ENCODE measurements at places on chromosomes 2 and 18. TPM values are rescaled to one million over a fixed set of nuclear protein-coding genes. Genes with fewer than 3 reads are reported as not detected.

Gene ARL4C
- total RNA-seq = 1.8 TPM

Gene SLC14A1
- not detected for total RNA-seq

Gene CEP192
- total RNA-seq = 27.8 TPM

Gene RBM45
- 20.9 TPM for total RNA-seq

Gene FAM98A
- total RNA-seq = 18.6 TPM

Gene IL1RL1
- under 0.01 TPM for total RNA-seq

Gene ABHD3
- 4.3 TPM for total RNA-seq

Gene ARMC9
- total RNA-seq = 4.8 TPM

Gene ARHGAP28
- total RNA-seq = 1.1 TPM

Gene REG1B
- not detected for total RNA-seq

Gene DOK6
- 1.1 TPM for total RNA-seq

Gene ZNF804A
- under 0.01 TPM for total RNA-seq

Data from dermis lymphatic vessel endothelial cell (primary cell).